Activated CD4-positive, alpha-beta T cell treated with anti-CD3 and anti-CD28 coated beads for 1 hour (primary cell): ENCODE measurements at places on chromosomes 2 and 18.

DNA sequence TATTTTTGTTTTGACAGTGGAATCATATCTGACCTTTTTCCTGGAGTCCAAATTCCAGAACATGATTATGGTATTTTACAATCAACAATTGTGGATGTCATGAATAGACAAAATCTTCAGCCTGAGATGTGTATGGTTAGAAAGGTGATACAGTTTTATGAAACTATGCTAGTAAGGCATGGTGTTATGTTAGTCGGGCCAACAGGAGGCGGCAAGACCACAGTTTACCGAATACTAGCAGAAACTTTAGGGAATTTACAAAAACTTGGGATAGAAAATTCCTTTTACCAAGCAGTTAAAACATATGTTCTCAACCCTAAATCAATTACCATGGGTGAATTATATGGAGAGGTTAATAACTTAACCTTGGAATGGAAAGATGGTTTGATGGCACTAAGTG is 137.0 kb downstream of the DNAH6 start:
- no peak for DNase-seq

- peak; percentile 13 for DNase-seq
These were observed 35.4 kb downstream of the FASTKD2 start for GRCh38 chr2:206800506-206801417.

DNA sequence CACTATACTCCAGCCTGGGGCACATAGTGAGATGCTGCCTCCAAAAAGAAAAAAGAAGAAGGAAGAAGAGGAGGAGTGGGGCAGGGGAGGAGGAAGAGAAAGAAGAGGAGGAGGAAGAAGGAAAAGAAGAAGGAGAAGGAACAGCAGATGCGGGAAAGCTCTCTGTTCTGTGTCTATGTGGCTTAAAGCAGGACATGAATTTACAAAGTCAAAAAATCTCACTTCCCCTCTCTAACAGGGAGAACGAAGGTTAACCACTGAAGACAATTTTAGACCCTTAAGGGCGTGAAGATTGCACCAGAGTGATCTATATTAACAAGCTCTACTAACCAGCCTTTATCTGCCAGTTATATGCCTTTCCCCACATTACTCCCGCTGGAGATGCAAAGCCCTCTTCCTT is 258.9 kb downstream of the METTL4 start:
- DNase-seq, result no peak

GRCh38 chr2:172100935-172101820 is 1.5 kb downstream of the DLX2 start:
- DNase-seq, result no peak

- no peak for DNase-seq
These were observed 380.6 kb downstream of the TSN start for GRCh38 chr2:122136056-122136455.

DNA sequence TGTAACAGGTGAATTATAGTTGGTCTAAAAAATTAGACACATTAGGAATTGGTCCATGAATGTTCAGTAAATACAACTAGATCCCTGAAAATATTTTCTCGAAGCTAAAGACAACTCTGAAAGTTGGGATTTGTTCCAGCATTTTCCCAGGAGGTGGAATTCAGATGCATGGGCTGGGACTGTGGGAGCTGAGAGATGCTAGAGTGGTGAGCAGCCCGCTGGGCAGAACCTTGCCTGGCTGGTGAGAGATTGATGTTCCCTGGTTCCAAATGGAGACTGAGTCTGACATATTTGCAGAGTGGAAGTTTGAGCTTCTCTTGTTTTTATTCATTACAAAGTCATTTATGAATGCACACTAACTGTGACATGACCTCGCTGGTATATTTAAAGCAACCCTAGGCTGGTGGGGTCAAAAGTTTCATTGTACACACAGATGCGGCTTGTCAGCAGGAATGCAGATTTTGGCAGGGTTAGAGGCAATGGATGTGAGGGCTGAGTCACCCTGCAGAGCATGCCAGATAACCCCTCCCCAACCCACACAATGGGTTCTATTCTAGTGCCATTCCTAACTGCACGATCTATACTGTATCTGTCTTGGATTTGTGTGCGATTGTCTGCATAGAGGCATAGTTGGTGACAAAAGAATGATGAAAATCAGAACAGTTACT is 23.5 kb upstream of the TMEM178A start:
- no peak for DNase-seq

- DNase-seq, result no peak
These were observed 28.8 kb downstream of the SP140 start for GRCh38 chr2:230254152-230254881.

DNA sequence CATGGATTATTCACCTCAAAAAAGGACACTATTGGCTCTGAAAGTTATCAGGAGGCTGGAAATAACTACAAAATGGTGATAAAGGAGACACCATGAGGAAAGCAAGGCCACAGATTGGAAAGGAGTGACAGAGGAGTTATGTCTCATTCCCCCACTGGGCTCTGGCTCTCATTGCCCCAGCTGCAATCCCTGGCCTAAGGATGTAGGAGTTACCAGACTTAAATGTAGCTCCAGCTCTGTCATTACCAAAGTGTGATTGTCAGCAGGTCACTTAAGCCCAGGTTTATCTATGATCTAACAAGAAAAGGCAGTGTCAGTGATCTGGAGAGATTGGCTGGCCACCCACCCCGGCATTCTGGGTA is 1228.2 kb upstream of the DDX18 start:
- no peak for DNase-seq

DNA sequence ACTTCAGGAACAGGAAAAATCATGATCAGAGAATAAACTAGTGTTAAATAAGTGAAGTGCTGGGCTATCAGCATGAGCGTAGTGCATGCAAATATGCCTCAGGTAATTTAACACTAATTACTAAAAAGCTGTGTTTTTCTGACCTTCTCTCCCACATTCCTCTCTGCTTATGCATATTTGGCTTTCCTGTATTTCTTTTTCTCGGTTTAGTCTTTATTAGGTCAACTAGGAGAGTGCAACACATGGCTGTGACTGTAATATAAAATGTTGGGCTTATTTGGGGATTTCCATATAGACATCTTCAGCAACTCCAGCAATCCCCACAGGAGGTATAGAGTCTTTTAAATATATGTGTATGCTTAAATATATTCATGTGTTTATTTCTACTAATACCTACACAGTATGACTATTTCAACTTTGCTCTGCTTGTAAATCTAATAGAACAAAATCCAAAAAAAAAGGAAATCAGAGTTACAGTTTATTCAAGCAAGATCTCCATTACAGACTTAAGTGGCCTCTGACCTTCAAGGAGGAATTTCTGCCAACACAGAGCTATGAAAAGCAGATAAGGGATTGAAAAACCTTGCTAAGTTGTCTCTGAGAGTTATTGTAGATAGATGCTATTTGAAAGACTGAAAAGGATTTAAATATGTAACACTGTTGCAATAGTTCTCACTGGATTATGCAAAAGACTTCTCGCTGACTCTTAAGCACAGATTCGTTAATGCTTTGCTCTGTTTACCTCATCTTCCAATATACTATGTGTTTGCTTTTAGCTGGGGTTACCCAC is 359.5 kb upstream of the RGPD4 start:
- no peak for DNase-seq

DNA sequence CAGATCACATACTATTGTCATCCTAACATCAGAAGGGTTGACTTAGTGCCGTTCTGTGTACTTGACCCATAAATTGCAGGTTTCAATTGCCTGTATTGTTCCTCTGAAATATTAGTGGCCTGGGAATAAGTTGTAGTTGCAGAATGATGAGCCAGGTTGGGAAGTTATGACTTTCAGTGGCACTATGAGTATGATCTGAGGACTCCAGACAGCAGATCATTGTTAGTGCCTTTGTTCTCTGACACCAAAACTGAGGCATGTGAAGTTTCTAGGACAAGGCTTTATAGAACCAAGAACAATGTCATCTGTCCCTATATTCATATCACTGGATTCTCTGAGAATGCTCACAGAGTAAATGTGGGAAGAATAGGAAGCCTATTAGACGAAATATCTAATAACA is 403.7 kb downstream of the STK39 start:
- no peak for DNase-seq

- DNase-seq, result no peak
These were observed 303.9 kb downstream of the GBX2 start for GRCh38 chr2:235864302-235864701.

DNA sequence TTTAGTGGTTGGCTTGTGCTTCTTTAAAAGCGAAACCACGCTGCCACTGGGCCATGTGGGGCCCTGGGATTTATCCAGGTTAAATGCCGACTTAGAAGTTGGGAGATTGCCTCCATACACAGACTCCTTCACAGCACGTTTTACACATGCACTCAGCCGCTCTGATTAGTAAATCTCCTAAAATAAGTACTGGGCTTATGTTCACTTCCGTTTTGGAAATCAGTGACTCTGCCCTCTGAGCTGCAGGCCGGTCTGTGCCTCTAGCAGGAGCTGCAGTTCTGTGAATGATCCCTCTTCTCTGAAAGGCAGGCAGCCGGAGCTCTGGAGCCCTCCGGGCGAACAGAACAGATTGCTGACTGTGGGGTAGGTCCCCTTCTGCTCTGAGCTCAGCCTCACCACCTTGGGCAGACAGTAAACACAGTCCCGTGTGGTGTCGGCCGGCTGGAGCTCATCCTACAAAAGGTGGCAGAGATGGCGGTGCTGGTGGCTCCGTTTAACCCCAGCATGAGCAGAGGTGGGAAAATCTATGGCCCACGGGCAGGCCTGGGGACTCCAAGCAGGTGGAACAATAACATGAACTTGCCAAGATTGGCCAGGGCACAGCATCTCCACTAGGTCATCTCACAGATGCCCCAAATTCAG is 9.8 kb upstream of the RAB17 start:
- no peak for DNase-seq

GRCh38 chr2:114049280-114049679 is 159.4 kb downstream of the ACTR3 start:
- no peak for DNase-seq

- no peak for DNase-seq
These were observed 56.3 kb downstream of the SRBD1 start for GRCh38 chr2:45554742-45555140.

- DNase-seq, result no peak
These were observed 1065.8 kb upstream of the SLC39A10 start for GRCh38 chr2:194591192-194591591.

DNA sequence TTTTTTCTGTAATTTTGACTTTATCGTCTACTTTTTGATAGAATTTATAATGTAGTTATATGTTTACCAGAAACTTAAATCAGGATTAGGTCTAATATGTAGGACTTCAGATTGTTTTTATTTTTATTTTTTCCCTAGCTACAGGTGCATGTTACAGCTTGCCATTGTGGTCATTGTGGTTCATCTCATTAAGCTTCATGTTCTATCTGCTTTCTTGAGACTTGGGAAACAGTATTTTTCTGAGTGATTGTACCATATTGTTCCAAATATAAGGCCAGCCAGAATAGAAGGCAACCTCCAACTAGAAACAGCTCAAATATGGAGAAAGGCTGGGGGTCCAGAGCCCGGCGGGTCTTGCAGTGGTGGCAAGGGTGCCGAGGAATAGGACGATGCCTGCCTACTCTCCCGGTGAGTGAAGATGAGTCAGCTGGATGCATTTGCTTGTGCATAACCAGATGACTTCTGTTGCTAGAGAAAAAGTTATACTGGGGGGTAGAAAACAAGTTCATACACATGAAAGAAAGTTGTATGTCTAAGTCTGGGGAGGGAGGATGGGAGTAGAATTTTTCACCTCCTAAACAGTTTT is 188.4 kb downstream of the CCDC85A start:
- no peak for DNase-seq

DNA sequence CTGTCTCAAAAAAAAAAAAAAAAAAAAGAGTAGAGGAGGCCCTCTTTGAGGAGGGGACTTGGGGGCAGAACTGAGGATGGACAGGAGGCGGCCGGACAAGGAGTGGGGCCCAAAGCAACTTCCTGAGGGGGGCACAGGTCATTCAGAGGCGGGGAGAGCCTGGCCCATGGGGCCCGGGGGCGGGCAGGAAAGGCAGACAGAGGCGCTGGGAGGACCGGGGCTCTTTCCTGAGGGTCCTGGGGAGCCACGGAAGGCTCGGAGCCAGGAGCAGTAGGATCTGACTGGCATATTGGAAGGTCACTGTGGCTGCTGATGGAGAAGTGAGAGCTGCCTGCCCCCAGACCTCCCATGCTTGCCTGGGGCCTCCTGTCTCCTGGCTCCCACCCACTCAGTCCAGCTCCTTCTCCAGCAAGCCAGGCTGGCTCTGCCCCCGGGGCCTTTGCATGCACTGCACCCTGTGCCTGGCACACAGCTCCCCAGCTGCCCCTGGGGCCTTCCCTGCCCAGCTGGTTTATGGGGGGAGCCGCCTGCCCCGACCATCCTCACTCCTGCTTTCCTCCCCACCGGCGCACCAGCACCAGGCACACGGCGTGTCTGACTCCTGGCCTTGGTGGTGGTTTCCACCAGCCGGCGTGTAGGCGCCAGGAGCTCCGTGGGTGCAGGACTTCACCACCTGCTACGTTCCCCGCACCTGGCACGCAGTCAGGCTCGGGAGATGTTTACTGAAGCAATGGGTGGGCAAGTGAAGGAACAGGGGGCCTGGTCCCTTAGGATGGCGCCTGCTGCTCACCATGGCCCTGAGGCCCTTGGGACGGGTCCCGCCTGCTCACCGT is 5.6 kb downstream of the ESPNL start:
- DNase-seq, result no peak

DNA sequence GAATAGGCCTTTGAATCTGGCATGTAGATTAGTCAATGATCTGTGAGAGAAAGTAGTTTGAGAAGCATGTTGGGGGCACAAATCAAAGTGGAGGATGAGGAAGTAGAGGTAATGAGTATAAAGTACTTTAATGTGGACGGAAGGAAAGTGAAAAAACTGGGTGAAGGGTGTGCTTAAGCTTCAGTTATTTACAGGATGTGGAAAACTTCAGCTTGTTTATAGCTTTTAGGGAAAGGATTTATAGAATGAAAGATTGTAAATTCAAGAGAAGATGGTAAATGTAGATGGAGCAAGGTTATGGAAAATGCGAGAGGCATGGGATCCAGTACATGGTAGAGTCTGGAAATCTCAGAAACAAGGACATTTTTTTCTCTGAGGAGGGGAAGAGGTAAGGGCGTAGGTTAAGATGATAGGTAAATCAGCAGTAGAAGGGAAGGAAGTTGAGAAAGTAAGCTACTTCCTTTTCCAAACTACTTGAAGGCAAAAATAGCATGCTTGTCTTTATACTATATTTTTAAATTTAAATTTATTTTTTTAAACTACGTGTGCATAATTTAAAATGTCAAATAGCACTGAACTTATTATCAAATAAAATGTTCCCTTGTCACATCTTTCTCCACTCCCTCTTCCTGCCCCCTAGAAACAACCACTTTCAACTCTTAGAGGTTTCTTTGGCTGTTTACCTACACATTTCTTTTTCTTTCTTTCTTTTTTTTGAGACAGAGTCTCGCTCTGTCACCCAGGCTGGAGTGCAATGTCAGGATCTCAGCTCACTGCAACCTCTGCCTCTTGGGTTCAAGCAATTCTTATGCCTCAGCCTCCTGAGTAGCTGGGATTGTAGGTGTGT is 8.5 kb downstream of the FAM117B start:
- DNase-seq, result no peak

DNA sequence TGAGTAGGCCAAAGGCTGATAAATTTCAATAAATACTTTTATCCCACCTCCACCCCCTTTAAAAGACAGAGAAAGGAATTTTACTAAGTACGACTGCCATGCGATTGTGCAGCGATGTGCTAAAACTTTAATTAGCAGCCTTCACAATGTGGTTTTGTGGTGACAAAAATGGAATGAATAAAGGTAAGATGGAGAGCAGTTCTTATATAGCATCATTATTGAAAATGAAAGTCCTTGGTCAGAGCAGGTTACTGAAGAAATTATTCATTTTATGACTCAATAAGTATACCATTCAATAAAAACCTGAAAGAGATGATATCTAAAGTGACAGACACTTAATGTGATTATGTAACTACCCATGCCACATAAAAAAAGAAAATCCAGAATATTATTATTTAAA is 33.2 kb upstream of the MTIF2 start:
- no peak for DNase-seq
